ENCODE measurements at places on chromosomes 2 and 18.

- DNase-seq = no peak
Observed at GRCh38 chr2:217905395-217905794, 97.4 kb downstream of the TNS1 start.

- no peak for DNase-seq
Observed at GRCh38 chr2:4962419-4962818, 729.8 kb upstream of the SOX11 start.

DNA sequence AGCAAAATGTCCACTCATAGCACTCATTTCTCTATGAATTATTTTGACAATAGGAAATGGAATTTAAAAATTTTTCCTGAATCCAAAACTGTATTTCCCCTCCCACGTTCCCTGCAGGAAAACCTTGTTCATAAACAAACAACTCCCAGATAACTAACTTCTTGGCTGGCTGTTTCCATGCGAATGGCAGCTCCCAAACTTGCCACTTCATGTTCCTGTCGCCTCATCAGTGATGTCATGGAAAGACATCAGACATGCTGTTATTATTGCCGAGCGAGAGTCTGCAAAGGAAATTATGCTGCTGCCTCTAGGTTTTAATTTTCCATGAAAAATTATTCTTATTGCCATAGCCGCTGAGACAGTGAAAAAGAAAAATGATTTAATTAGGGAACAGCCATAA lies 117.0 kb upstream of the RIOK3 start:
- no peak for DNase-seq

DNA sequence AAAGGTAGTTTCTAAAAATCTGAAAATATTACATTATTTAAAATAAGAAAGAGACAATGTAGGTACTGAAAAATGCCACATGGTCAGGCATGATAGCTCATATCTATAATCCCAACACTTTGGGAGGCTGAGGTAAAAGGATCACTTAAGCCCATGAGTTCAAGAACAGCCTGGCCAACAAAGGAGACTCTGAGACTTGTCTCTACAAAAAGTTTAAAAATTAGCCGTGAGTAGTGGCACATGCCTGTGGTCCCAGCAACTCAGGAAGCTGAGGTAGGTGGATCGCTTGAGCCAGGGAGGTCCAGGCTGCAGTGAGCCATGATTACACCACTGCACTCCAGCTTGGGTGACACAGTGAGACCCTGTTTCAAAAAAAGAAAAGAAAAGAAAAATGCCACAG lies 21.8 kb downstream of the ATAD2B start:
- DNase-seq = no peak

DNA sequence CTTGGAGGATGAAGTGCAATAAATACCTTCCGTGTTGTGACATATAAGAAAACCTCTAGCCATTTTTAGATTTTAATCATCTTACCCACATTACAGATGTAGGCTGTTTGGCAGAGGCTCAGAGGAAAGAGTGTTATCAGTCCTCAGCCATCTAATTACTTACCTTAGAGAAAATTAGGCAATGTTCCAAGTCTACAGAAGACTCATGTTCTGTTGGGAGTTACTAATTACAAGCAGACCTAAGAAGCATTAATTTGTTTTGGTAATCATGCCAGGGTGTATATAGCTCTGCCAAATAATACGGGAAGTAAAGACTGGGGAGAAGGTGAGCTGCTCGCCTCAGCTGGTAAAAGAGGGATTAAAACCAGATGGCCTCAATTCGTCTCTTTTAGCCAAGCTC lies 125.8 kb upstream of the PGAP1 start:
- peak; percentile 16 for DNase-seq

- DNase-seq = no peak
Observed at GRCh38 chr2:196839574-196839973, 30.4 kb upstream of the C2orf66 start.

DNA sequence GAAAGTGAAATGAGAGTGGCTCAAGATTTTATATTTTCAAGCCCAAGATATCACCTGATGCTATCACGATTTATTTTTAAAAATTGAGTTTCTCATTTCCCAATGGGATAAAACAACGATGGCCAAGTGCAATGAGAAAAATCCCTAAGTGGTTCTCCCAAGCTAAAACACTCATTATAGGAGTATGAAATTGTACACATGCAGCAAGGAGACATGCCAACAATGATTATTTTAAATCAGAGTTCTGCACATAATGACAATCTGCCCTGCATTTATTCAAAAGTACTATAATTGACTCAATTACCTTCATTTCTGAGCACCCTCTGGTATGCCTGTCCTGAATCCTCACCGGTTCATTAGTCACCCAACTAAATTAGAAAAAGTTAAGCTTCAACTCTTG lies 12.7 kb downstream of the CYTIP start:
- no peak for DNase-seq

DNA sequence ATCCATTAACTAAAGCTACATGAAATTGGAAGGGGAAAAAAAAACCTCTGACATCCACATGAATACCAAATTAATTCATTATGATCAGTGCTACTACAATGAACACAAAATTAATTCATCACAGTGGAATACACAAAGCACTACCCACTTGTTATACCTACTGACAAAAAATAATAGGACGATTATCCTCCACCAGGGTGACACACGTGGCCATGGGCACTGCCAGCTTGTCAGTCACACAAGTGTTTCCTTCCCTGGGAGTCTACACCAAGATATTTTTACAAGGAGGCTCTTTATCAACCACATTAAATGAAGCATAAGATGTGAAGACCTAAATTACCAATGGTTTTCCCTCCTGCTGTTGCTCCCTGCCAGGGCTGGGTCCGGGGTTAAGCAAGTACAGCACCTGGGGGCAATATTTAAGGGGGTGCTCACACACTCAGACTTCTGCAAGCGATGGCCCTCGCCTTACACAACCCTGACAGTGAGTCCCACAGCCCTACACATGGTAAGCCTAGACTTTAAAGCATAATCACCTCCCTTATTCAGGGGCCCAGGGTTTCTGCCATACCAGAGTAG lies 90.1 kb downstream of the TCF4 start:
- DNase-seq = no peak

DNA sequence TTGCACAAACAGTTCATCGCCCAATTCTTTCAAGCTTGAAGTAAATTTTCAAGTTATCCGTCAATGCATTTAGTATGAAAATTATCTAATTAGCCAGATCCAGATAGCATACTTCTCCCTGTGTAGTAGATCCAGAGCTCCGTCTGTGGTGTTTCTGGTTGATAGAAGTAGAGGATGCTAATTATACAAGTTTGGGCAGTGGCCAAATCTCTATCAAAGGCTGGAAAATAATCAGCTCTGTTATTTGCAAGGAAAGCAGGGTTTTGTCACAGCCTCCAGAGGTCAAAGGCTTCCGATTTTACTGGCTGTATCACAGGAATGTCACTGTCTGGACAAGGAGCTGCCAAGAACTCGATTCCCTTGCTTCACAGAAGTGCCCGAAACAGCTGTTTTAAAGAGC lies 28.6 kb downstream of the LRRC30 start:
- no peak for DNase-seq

DNA sequence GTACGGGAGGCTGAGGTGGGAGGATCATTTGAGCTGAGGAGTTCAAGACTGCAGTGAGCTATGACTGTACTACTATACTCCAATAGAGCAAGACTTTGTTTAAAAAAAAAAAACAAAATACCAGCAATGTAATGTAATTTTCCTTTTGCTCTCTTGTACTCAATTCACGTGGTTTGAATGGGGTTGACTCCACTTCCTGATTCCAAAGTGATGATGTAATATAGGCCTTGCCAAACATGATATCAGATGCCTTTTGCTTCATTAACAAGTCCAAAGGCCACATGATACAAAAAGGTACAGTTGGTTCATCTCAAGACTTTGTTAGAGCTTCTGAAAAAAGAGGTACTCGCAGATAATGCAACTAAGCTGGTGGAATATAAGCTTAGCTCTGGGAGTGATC lies 321.8 kb downstream of the ZEB2 start:
- DNase-seq = no peak

All from BE2C (cell line).